CD4-positive, alpha-beta T cell treated with Interleukin-6 at 100 ng/mL for 8 hours (primary cell): ENCODE measurements at places on chromosomes 13 and 19.

DNA sequence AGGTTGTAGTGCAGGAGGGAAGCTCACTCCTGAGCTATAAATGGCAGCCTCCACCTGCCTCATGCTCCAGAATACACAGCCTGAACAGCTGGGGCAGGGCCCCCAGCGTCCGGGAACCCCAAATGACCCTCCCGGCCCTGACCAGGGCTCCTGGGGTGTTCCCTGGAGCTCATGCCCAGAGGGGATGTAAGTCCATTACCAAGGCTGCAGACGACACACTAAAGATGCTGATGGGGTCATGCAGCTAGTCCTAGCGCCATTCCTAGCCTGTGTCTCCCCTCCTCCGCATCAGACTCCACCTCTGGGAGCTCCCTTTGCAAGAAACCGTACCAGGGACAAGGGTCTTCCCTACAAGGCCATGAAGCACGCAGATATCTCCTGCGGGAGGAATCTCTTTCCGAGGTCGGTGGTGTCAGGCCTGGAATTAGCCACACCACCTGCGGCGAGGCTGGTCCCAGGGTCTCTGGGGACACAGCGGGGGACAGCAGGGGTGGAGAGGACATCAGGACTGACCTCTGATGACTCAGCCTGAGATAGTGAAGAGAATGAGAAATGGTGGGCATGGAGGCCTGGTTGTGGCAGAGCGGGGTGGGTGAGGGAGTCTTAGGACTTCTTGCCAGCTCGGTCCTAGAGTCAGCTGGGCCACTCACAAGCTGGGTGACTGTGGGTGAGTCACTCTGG, 11.9 kb upstream of the TPM4 start:
- DNase-seq = no peak

GRCh38 chr13:97221466-97221865, 667 bp upstream of the MBNL2 start:
- DNase-seq = no peak

DNA sequence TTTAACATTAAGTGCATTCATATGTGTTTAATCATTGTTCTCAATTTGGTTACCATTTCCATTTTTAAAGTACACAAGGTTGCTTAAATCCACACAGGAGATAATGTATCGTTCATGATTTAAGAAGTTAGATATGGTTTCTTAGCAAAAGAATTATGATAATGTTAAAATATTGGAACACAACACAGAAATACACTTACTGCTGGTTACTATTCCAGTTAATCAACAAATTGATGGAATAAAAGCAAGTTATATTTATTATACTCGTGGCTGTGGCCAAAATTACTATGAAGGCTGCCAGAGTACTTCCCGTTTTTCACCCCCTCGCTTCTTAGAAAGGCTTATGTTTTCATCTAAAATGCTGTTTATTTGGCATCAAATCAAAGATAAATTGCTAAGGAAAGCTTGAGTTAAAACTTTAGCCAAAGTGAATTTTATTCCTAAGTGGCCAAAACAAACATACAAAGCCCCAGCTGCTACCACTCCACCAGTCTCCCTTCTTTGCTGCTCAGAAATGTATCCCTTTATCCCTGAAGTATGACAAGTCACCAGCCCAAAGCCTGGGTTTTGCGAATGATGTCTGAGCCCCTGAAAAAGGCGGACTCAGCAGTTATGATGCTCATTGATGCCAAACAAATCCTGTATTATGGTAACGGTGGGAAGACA, 27.7 kb downstream of the LCP1 start:
- no peak for DNase-seq

- DNase-seq = no peak
Measured at GRCh38 chr19:44668985-44669764, 2.1 kb upstream of the CEACAM19 start.

DNA sequence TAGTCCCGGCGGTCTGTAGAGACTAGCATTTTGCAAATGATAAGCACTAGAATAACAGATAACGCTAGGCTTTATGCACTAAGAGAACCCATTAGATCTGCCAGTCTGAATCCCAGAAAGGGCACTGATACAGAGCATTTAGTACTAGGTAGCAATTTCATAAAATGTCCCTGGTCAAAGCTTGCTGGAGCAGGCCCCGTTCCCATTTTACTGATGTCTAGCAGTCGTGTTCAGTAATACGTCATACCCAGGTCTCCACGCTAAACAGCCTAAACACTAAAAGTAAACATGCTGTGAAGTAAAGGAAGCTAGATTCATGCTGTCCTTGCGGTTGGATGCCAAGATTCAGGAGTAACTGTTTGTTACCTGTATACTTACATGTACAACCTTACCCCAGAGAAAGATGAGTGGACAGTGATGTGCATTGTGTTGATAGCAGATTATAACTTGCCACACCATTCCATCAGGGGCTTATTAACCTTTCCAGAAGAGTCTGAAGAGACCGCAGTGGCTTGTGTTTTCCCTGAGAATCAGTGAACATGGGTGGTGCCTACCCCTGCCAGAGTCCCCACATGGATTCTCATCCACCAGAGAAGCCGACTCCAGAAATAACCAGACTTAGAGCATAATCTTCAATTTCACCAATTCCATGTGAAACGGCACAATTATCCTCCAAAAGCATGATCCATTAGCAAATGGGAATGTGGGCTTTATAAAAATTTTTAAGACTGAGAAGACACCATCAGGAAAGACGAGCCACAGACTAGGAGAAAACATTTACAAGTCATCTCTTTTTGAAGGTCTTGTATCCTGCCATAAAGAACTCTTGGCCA, 3.4 kb upstream of the RPS11 start:
- no peak for DNase-seq

GRCh38 chr19:51292971-51293370, 18.5 kb upstream of the IGLON5 start:
- no peak for DNase-seq

- no peak for DNase-seq
Measured at GRCh38 chr19:55973982-55974381, 12.6 kb upstream of the NLRP5 start.

DNA sequence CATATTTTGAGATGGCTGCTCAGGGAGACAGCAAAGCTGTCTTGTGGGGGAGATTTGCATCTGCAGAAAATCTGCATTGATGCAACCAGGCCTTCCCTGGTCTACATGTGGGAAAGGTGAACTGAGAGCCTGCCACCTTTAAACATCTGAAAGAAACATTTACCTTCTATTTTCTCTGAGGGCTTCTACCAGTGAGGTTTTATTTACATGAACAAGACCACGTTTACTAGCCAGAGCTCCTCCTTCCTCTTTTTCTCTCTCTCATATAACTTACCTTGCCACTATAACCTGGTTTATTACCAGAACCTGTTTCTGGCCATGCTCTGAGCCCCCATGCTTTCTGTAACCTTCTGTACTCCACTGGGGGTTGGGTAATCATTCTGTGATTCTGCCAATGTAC, 14.4 kb upstream of the RUBCNL start:
- no peak for DNase-seq

- DNase-seq = peak; percentile 52
Measured at GRCh38 chr19:42528354-42529247, at the start of gene CEACAM1. CEACAM1 (minus strand) TSS chr19:42528481; CDS start chr19:42528374, 107 bp downstream.

GRCh38 chr13:36509369-36509768, 77.1 kb downstream of the CCNA1 start:
- DNase-seq = no peak

GRCh38 chr19:28577233-28577632, 635.7 kb downstream of the UQCRFS1 start:
- DNase-seq = no peak

DNA sequence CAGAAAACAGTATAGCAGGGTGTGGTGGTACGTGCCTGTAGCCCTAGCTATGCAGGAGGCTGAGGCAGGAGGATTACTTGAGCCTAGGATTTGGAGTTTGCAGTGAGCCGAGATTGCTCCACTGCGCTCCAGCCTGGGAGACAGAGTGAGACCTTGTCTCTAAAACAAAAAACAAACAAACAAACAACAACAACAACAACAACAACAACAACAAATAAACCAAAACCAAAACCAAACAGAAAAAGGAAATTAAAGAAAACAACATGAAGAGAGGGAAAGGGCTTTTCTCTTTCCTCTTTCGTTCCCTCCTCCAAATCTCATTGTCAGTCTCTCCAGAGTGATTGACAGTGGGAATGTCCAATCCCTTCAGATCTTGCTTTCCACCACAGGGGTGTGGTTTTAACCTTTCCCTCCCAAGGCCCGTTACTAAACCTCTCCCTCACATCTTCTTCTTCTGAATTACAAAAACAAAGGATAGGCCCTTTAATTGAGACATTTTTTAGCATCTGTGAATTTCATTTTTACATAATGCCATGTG, 341.2 kb downstream of the HS6ST3 start:
- DNase-seq = no peak

GRCh38 chr13:49563516-49563915, 21.8 kb downstream of the RCBTB1 start:
- DNase-seq = no peak

DNA sequence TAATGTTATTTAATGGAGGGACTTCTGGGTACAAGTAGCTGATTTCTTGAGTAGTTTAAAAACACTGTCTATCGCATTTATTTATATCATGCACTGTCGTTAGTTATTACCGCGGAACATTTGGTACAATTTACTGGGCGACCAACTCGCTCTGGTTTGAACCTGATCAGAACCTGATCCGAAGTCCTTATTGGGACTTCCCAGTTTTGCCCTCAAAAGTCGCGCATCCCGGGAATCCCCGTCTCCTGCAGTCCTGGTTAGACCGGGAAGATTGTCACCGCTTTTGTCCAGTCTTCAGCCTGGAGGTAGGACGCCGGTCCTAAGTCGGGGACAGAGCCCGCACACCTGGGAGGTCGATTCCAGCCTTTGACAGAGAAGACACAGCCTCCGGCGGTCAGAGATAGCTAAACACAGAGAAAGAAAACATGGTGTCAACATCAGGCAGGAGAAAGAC, 694 bp downstream of the CLN5 start:
- DNase-seq = no peak

GRCh38 chr13:55563267-55563666, 1577.5 kb upstream of the PRR20A start:
- no peak for DNase-seq

DNA sequence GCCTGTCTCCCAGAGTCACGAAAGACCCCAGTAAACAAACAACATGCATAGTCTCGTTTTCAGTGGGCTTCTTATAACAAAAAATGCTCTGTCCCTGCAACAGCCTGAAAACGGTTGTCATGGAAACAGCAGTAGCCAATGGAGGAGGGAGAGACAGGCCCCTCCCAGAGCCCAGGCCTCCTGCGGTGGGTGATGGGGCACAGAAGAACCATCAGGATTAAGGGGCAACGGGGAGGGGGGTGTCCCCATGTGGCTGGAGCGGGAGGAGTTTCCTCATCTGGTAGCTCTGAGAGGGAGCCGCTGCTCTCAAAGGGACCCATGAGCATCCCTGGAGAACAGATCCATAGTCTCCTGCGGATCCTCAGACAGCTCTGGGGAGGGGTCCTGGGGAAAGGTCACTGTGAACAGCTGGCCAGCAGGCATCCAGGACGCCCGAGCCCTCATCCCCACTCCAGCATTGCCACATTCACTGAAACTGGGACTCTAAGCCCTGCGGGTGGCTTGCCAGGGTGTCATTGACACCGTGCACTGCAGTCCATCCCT, 37.5 kb upstream of the PNMA8B start:
- no peak for DNase-seq

DNA sequence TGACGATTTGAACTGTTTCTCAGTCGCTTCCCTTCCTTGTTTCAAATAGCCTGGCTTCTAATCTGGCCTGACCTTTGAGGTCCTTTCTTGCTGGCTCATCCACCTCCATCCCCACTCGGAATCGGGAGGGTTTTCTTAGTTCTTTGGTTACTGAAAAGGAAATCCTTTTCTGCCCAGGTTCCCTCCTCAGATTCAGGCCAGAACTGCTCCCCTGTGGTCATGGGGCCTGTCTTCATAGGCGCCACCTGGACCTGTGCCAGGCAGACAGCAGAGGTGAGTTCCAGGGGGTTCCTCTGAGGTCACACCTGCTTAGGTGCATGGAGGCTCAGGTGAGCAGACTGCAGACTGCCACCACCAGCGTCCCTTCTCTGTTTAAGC, 62.4 kb downstream of the AKAP11 start:
- no peak for DNase-seq

DNA sequence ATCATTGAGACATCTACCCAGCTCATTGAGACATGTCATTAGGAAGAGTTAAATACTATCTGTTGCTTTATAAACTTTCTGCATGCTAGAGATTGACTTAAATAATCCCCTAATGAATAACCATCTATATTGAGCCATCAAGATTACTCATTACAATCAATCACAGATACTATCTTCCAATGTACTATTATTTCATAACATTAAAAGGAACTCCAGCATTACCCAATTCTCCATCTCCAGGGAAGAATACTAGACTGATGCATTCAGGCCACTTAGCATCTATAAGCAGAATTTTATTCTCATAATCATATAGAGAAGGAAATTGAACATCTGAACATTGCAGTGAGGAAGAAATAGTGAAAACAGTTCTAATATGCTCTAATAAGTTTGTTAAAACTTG, 8.0 kb downstream of the EPSTI1 start:
- DNase-seq = no peak

- no peak for DNase-seq
Measured at GRCh38 chr19:10811391-10812111, 24.5 kb downstream of the TMED1 start.

- peak; percentile 68 for DNase-seq
Measured at GRCh38 chr13:76879203-76879882, 6.9 kb downstream of the KCTD12 start.

GRCh38 chr13:60945396-60945795, 470.3 kb downstream of the PCDH20 start:
- DNase-seq = no peak

DNA sequence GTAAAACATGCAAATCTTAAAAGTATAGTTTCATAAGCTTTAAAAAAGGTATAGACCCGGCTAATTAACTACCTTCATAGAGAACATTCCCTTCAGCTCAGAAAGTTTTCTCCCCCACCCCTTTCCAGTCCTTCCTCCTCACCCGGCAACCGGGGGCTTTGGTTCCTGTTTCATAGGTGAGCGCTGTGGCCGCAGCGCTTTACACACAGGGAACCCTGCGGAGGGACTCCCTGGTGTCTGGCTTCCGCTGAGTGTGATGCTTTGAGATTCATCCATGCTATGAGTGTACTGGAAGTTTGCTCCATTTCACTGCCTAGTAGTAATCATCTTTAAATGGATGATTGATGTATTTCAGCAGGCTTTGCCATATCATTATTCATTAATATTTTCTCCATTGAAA, 26.0 kb upstream of the PABPC3 start:
- DNase-seq = no peak

DNA sequence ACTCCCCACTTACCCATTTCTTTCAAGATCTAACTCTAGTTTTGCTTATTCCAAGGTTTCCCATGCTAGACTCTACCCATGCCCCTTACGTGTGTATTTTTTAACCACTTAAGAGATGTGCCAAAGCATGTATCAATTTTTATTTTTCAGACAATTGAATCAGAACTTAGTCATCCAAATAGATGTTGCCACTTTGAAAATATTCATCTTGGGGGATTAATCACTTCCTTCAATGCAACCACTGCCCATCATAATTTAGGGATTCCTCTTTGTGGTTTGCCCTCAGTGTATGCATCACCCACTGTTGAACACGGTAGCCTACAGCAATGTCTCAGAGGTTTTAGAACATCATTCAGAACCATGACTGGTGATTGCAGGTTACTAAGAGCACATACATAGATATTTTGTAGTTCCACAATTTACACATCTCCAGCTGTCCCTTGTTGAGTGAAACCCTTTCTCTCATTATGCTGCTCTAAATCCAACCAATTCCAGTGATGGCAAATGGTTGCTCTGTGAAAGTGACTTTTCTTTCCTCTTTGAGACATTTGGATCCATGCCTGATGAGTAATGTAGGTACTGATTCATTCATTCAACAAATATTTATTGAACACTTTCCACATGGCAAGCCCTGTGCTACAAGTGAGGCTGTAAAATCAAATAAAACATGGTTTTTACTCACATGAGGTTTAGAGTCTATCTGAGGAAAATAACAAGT, 60.6 kb upstream of the SERP2 start:
- DNase-seq = no peak
